ENCODE measurements at places on chromosomes 7 and 10.

DNA sequence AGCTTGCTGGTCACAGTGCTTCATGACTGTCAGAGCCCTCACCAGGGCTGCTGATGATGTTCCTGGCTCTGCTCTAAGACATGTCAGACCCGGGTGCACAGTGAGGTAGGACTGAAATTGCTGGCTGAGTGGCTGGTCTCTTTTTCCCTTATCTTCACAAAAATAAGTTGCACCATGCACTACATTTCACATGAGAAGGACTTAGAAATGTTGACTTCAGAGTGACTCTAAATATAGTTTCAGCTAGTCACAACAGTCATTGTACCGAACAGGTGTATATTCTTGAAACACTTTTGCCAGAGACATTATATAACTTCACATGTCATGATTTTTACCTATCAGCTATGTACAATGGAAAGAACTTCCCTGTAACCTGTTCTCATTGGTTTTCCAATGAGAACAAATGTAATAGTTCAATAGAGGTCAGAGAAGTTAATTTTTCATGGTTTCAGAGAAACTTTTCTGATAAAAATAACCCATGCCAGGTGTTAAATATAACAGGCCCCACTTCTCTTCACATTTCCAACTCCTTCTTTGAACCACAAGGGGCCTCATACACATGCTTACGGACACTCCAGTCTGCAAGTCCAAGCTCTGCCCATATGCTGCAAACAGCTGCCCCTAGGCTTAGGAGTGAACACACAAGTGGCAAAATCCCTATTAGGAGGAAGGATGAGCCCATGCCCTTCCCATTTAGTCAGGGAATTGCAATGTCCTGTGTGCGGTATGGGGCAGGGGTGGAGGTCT, 115.6 kb downstream of the CDK6 start:
- DNase-seq, result no peak

GRCh38 chr7:122988333-122988732, 7.2 kb downstream of the TAS2R16 start:
- no peak for DNase-seq

DNA sequence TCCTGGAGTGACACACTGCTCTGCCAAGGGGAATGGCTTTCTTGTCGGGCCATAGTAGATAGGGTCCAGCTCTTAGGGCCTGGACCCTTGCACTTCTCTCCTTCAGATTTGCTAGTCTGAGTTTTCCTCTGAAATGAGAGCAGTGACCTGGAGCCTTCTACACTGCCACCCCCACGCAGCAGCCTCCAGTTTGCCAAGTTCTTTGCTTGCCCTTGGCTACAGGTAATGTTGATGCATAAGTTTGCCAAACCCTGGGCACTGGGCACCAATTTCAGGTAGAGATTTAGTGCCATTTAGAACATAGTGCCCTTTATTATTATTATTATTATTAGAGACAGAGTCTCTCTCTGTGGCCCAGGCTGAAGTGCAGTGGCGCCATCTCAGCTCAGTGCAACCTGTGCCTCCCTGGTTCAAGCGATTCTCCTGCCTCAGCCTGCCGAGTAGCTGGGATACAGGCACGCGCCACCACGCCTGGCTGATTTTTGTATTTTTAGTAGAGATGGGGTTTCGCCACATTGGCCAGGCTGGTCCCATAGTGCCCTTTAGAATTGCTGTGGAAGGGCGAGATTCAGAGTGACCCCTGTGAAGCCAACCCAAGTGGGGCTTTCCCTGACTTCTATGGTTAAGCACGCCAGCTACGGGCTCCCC, 14.5 kb downstream of the EEPD1 start:
- no peak for DNase-seq

GRCh38 chr7:28592861-28593260, 180.5 kb downstream of the CREB5 start:
- DNase-seq, result no peak

DNA sequence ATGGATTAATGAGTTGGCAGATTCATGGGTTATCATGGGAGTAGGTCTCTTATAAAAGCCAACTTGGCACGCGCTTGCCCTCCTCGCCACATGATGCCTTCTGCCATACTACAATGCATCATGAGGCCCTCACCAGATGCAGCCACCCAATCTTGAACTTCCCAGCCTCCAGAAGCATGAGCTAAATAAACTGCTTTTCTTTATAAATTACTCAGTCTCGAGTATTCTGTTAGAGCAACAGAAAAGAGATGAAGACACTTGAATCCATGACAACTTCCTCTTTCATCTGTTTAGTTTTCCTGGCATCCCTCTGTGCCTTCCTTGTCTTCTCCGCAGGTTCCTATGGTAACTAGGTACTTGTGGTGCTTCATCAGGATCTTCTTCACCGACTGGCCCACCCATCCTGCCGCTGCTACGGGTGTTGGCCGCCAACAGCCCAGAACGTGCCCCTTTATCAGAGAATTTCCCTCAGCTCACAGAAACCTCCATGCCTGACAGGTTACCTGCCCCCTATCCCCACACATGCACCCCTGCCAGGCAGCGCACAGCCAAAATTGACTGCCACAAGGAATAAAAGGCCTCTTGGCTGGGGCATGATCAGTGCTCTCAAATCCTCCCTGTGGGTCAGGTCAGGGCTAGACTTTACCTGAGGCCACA, 28.0 kb upstream of the PPIF start:
- DNase-seq, result no peak

GRCh38 chr10:100864978-100865377, 47.8 kb upstream of the SLF2 start:
- no peak for DNase-seq

DNA sequence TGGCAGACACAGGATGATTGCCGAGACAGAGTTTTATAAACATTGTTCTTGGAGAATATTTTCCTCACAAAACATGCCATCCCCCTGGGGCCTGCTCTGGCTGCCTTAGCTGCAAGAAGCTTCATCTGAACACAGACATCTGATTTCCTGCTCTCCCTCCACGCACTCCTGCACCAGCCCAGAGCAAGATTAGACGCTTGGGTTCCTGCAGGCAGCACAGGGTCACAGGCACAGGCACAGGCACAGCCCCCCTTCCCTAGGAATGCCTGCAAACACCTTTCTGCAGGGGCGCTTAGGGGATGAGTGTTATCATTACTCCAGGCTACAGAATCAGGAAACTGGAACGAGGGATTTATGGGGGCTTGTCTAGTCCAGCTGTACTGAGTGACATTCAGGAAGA, 450.3 kb downstream of the GRID1 start:
- DNase-seq, result no peak
